ENCODE measurements at places on chromosomes 16 and 17.

- no peak for DNase-seq
Measured at GRCh38 chr16:28324235-28324886, 32.0 kb downstream of the SBK1 start.

GRCh38 chr17:76500074-76500746 is 1.0 kb downstream of the RHBDF2 start:
- DNase-seq: no peak

DNA sequence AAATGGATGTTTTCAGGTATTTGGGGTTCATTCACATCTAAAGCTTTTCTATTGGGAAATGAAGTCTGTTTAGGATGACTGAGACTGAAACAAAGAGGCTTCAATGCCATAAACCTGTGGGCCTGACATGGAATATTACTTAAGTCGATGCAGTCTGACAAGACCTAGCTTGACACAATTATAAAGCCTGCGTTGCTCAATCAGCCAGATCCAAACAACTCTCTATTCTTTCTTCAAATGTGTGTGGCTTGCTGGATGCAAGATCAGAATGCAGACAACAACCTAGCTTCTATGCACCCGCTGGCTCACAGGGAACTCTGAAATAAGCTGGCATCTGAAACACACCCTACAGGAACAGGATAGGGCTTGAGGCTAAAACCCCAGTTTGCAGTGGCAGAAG is 40.0 kb downstream of the RFFL start:
- DNase-seq: no peak

DNA sequence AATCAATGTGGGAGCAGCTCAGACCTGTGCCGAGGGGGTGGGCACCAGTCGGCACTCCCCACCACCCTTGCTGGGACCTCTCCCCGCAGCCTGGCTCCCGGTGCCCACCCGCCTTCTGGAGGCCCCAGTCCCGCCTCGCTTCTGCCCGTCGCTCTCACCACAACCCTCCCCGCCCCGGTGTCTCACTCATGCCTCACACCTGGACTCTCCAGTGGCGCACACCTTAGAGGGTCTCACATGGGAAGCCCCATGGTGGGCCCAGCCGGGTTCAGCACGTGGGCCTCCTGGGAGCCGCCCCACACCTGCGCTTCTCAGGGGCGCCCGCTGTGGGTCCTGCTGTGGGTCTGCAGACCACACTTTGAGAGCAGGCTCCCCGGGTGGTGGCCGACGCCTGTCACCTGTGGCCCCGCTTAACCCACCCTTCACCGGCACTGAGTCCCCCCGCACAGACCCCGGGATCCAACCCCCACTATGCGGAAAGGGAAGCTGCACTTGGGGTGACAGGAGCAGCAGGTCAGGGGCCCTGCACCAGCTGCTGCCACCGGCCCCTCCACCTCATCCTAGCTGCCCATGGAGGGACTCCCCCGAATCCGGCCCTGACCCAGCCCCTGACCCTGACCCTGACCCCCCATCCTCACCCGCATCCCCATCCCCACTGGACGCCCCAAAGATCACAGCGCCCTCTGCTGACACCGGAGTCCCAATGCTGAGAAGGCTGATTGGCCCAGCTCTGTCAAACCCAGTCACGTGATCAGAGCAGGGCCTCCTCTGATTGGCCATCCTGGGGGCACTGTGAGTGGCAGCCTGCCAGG is 27.4 kb upstream of the SLC38A10 start:
- DNase-seq: no peak

DNA sequence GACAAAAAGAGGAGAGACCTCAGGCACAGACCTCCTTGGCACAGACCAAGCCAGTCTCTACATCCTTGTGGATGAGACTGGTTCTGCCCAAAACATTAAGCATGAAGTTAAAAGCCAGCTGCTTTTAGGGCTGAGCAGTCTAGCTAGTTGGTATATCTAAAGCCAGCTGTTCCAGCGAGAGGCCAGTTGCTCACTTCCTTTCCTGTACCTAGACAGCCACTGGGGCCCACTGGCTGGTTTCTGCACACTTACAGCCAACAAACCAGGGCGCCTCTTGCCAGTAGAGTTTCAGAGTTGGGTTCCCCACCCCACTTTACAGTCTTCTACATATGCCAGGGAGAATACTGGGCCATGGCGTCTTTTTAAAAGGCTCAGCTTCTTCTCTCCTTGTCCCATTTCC is 242.4 kb downstream of the ZFHX3 start:
- no peak for DNase-seq

DNA sequence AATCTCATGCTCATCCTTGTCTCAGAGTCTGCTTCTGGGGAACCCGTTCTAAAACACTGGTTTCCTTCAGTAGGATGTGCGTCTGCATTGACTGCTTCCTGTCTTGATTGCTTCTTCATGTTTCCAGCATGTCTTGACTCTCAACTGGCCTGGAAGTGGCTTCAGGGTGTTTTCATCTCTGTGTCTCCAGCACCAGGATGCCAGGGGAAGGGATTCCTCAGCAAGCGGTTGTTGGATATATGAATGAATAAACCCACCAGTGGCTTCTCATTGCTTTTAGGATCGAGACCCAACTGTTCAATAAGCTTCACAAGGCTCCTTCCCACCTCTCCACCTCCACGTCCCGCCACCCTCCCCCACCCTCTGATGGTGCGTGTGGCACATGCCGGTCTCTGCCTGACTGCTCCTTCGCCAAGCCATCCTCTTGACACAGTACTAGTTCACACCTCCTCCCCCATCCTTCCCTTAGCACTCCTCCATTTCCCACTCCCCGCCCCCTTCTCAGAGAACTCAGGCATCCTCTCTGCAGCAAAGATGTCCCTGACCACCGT is 14.1 kb upstream of the TNS4 start:
- no peak for DNase-seq

- no peak for DNase-seq
Measured at GRCh38 chr16:84930298-84931106, 80.8 kb downstream of the ZDHHC7 start.

- no peak for DNase-seq
Measured at GRCh38 chr16:57624044-57624688, 4.3 kb upstream of the ADGRG1 start.

DNA sequence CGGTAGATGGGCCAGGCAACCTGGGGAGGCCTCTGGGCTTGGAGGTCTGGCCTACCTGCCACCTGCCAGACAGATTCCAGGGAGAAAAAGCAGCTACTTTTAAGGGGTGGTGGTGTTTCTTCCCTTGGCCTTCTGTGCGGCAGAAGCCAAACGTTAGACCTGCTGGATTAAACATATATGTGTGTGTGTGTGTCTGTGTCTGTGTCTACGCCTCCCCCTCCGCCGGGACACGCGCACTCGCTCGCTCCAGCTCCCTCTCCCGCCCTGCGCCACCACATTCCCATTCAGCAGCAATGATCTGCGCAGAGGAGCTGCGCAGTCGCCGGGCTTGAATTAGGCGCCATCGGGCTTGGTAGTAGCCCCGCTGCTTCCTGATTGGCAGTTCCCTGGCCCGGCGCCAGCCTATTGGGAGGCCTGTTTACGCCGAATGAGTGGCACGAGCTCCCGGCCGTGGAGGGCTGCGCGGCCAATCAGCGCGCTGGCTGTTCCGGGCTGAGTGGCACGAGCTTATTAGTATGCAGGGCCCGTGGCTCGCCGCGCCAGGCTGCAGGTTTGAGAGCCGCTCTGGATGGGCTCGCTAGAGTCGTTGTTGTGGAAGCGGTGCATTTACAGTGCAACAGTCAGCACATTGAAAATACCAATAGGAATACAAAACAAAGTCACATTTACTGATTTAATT is at the start of gene BAHCC1:
Gene BAHCC1, plus strand, starts transcription at position 537 of the 679 bp plus-strand sequence. CDS start 4,283 bp downstream, outside the sequence.
- DNase-seq: peak; percentile 98

DNA sequence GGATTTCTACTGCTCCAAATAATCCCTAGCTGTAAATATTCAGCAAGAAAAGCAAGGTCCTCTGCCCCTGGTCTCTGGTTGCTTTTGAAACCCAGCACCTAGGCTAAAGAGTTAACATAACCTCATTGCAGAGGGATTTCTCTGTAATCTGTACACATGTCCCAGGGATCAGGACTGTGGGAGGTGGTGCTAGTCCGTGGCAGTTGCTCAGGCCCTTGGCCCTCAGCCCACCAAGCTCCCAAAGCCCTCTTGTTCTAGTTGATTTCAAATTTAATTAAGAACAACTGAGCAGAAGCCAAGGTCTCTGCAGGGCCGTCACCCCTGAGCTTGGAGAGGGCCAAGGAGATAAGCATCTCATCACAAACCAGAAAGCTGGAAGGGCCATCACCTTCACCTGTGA is 181.1 kb downstream of the SOX9 start:
- no peak for DNase-seq

- DNase-seq: no peak
Measured at GRCh38 chr16:57131351-57131970, 39.1 kb downstream of the CPNE2 start.

- peak; percentile 48 for DNase-seq
Measured at GRCh38 chr17:8056232-8056975, 17.5 kb downstream of the ALOX15B start.

DNA sequence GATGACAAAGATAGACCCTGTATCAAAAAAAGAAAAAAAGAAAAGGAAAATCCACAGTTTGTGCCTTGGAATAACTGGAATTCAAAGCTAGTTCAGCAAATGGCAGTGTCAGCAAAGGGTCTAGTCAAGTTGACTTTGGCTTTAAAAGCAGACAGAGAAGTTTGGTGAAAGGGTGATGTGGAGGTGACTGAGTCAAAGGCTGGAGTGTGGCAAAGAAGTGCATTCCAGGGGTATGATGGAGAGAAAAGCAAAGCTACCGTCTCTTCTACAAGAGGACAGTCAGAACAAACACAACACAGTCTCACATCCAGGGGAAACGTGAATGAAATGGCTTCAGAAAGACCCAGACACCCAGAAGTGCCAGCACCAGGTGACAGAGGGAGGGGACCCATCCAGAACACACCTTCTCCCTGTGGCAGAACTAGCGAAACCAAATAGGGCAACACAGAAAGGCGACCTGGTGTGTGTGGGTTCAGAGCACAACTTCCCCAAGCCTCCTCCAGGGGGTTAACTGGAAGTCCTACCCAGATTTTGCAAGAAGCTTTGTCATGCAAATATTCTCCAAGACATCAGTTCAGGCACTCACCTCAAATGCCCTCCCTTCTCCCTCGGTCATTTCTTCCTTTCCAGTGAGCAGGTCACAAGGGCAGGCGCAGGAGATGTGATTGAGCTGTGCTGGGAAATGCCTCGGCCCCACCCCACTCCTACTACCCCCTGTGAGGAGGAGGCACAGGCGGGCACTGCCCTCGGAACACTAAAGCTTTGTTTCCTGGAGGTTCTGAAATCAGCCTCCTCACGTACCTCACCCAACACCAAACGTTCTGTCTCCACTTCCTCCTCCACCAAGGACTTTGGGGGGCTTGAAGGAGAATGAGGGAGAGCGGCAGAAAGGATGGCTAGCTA is 481.9 kb downstream of the SOX9 start:
- no peak for DNase-seq

DNA sequence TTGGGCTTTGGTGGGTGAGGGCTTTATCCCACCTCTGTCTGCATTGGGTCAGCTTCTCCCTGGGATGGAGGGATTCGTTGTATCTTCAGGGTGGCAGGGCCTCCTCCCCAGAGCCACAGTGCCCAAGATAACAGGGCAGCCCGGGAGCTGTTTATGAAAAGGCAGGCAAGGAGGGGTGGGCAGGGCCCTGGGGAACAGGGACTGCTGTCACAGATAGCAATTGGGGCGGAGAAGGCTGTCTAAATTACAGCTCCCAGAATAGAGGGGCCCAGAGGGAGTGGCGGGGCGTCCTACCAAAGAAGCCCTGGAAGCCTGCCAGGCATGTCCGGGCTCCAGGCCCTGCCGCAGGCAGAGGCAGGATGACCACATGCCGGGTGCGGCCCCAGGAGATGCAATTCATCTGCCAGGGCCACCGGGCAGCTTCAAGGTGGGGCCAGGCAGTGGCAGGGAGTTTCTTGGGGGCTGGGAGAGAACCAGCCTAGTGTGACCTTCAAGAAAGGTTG is 18.8 kb upstream of the PHOSPHO1 start:
- peak; percentile 78 for DNase-seq

All from CMK (cell line).